Hematopoietic multipotent progenitor cell treated with erythropoietin and hydrocortisone succinate and interleukin-3 and kit ligand, for 4 days (in vitro differentiated cells): ENCODE measurements at places on chromosomes 3 and 15.

DNA sequence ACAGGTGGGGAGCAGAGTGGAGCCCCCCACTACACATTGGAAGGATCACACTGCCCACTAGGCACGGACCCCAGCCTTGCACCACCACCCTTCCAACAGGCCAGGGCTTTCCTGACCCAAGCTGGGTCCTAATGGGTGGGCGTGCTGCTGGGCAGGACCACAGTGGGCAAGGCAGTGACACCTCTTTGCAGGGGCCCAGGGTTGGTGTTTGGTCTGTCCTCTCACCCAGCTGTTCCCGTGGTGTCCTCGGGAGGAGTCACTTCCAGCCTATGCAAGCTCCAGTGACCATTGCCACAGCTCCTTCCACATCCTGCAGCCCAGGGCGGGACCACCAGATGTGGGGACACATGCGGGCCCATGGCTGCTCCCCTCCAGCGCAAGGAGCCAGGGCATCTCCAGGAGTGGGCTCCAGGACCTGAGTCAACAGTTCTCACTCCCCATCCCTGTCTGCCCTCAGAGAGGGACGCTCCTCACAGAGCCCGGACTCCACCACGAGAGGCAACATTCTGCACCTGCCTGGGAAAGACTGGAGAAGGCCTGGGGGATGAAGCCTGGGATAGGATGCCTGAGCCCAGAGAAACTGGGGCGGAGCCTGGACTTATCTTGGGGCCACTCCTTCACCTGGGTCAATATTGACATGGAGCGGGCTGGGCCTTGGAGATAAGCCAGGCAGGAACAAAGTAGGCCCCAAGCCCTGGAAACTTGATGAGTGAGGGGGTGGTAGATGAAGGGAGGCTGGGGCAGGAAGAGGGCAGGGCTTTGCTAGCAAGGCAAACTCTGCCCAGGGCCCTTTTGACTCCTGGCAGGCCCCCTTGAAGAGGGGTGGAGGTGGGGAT, 3.9 kb upstream of the VILL start:
- DNase-seq = peak; percentile 62

DNA sequence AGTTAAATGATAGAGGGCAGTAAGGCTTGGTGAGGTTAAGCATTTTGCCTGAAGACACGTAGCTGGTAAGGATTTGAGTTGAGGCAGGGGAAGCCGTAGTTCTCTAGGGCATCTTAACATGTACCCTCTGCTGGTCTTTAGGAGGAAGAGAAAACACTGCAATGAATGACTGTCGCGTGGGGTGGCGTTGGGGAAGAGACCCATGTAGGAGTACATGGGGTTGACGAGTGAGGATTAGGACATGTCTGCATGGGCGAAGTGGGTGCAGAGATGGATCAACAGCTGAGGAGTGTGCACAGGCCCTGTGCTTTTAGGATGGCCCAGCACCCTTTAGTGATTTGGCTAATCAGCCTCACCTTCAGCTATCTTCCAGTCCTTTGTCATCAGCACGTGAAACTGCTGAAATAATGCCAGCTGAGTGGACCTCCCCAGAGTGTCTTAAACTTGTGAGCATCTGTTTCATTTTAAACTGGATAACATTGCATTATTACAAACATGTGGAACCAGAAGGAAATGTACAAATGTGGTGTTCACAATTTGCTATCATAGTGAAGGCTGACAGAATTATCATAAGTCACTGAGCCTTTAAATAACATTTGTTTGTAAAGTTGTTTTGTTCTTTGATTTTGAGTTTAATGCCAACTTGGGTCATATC, 15.3 kb downstream of the P2RY14 start:
- DNase-seq = no peak

GRCh38 chr3:175207361-175207760, 348.2 kb downstream of the NAALADL2 start:
- DNase-seq = no peak

GRCh38 chr15:71400294-71400693, 285.0 kb downstream of the THSD4 start:
- no peak for DNase-seq
